ENCODE measurements at places on chromosomes 5 and 9.

DNA sequence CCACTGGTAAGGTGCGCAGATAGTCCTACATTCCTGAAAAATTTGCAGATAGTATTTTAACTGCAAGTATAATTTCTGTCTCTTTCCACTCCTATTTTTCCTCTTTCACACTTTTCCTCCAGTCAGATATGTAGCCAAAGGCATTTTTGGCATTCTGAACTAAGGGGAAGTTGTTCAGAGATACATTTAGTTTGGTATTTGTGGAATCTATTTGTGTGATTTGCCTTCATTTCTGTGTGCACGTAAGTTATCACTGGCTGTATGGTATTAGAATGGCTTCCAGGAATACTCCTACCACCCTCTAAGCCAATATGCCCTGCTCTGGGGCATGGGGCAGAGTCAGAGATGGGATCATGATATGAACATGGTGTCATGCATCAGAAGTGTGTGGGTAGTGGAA lies 45.8 kb upstream of the GRAMD2B start:
- DNase-seq, result no peak

DNA sequence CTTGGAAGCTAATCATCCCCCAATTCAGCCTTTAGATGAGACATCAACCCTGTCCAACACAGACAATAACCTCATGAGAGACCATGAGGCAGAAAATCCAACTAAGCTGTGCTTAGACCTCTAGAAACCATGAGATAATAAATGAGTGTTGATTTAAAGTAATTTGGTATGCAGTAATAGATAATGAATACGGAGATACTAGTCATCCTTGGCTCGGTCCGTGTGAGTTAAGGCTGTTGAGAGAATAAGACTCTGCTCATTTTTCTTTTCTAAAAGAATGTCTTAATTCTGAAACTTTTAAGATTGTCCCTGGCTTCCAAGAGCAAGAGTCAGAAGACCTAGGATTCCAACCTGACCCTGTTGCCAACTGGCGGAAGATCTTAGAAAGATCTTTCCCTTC lies 6.1 kb downstream of the TNC start:
- no peak for DNase-seq

GRCh38 chr5:172266071-172266675 lies 17.4 kb downstream of the UBTD2 start:
- DNase-seq, result no peak

GRCh38 chr9:127277099-127277498 lies 12.5 kb downstream of the GARNL3 start:
- DNase-seq, result no peak

DNA sequence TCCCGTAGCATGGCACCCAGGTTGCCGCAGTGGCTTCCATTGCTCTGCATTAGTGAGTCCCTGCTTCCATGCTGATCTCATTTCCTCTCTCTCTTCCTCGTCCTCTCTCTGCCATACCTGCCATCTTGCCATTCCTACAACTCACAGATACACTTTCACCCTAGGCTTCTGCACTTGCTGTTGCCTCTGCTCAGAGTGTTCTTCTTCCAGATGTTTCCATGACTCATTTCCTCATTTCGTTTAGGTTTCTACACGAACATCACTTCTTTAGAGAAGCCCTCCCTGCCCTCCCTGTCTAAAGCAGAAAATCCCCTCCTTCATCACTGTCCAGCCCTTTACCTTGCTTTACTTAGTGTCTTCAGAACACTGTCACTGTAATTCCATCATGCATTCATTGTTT lies 115.2 kb upstream of the WWC1 start:
- DNase-seq, result no peak

GRCh38 chr5:135670588-135670987 lies 91.8 kb upstream of the CXCL14 start:
- DNase-seq, result no peak

DNA sequence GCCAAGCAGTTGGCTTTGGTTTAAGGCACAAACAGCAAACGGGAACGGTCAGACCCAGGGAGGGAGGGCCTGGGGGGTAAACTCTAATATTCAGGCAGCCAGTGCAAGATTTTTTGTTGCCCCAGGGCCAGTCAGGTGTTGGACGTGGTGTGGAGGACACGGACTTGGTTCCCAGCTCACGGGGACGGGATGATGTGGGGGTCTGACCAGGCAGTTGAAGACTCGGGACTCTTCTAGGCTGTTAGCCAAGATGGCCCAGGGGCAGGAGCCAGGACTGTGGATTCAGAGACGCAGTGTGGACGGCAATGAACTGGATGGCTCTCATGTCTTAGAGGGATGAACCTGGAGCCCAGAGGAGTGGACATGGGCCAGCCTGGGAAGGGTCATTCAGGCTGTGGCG lies 169.2 kb downstream of the C9orf50 start:
- DNase-seq, result no peak

DNA sequence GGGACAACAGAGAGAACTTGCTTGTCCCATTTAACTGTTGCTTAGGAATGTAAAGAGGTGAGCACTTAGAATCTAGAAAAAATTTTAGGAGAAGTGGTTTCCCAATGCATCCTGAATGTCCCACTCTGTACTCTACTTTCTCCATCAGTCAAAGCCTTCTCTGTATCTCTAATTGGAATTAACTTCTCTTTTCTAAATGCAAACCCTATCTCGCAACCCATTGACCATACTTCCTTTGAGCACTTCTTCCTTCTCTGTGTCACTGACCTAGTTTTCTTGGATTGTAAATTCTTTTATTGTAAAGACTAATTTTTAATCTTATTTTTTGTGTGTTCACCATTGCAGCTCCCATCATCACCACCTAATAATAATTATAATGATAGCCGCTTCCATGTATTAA lies 33.3 kb downstream of the ADRB2 start:
- peak; percentile 38 for DNase-seq

DNA sequence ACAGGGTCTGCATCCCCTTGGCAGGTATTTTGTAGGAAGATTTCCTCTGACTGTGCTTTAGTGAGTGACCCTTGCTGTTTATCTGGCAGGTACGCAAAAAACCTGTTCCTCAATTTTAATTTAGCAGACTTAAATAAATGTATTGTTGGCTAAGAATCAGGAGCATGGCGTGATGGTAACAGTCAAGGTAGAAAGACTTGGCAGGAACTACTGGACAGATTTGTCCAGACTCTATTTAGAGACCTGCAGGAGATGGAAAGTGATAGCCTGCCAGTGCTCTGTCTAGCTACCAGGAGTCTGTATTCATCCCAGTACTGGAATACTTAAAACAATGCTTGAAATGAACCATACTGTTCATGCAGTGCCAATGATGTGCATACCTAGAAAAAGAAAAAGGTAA lies 78.8 kb upstream of the MAST4 start:
- DNase-seq, result no peak

DNA sequence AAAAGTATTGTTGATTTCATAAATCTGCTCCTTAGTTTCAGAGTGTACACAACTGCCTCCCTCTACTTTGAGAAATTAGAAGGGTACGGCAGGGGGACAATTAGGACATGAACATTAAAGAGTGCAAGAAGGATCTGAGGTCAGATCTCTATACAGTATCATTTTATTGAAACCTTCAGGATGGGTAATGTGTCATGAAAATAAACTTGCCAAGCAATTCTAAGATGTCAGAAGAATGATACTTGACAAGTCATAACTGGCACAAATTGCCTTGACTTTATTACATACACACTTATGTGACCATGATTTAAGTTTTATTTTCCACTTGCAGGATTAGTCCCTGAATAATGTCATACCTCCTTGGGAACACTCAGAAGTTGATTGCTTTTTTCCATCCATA lies 92.8 kb downstream of the PLPP1 start:
- DNase-seq, result no peak

- DNase-seq, result no peak
Observed at GRCh38 chr5:61018062-61018461, 73.1 kb downstream of the NDUFAF2 start.

DNA sequence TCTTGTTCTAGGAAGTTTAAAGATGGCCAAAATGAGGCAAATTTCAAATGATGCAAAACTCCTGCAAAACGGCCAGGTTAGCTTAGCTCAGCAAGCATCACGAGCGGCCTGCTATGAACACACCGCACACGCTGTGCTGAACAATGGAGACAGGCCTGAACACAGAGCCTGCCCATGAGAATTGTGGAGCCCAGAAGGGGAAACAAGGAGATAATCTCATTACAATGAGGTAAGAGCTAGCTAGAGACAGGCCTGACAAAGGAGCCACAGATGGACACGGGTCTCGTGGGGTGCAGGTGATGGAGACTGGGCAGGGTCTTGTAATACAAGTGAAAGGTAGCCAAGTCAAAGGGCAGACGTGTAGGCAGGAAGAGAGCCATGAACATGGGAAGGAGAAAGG lies 50.2 kb downstream of the PSMB7 start:
- DNase-seq, result no peak

GRCh38 chr5:110817459-110817858 lies 78.7 kb downstream of the SLC25A46 start:
- DNase-seq, result no peak

DNA sequence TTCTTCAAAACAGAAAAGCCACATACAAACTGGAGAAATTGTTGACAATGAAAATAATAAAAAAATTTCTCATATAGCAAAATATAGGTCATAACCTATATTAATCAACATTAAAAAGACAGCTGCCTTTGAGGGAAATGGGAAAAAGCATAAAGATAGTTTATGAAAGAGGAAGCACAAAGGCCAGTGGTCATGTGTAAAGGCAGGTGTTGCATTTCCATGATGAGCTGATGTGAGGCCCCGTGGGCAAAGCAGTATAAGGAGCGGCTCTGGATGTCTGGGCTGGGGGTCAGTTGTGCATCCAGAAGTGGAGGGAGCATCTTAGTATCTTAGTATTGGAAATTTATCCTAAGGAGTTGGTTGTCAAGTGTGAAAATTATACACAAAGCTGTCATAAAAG lies 18.3 kb downstream of the NDUFS6 start:
- no peak for DNase-seq

DNA sequence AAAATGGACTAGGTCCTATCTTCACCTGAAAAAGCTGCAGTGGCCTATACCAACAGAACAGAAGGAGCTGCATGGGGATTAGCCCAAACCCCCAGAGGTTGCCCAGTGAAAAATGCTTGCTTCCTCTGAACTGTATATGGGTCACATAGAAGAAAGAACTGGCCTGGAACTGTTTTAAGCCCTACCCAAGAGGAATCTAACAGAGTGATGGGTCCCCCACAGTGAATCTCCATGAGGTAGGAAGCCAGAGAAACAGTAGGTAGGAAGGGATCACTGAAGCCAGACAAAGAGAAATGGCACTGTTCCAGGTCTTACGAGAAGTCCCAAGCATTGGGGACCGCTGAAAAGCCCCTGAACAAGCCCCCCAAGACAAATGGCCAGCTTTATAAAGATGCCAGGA lies 28.8 kb upstream of the TRIM32 start:
- DNase-seq, result no peak

DNA sequence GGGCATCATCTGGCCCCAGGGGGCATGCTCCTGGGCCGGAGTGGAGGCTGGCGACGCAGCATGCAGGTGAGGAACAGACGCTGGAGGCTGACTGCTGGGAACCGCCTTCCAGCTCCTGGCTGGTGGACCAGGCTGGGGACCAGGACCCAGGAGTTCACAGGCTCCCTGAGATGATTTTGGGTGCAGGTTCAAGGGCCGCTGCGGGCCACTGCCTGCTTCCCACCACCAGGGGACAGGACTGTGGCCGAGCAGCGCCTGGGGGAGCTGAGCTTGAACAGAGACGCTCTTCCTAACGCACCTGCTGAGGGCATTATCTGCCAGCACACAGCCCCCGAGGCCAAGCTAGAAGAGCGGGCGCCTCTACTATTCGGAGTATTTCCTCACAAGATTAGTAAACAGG lies 132.1 kb upstream of the RAPGEF1 start:
- DNase-seq, result no peak

DNA sequence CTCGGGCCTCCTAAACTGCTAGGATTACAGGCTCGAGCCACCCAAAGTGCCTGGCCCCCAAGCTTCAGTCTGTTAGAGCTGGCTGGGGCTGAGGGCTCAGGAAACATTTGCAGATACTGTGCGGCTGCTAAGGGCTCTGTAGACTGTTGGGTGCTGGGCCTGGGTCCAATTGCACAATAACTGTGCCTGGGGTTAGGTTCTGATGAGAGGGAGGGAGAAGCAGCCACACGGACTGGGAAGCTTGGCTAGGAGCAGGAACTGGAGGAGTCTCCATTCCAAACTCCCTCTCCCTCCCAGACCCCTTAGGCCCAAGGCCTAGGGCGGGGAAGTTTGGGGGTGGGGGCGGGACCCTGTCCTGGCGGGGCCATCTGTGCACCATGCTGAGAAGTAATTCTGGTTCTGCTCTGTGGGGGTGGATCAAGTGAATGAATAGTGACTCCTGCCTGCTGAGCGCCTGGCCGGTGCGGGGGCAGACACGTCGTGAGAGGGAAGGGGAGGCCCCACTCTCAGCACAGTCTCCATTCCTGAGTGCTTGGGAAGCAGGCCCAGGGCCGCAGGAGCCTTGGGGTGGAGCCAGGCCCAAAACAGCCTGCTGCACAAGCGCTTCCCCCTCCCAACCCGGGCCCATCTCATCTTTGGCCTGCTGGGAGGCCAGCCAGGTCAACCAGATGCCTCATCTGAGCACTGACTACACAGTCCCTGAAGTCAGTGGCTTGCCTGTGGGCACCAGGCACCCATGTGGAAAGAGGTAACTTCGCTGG lies 1.5 kb downstream of the ASS1 start:
- DNase-seq, result peak; percentile 91

DNA sequence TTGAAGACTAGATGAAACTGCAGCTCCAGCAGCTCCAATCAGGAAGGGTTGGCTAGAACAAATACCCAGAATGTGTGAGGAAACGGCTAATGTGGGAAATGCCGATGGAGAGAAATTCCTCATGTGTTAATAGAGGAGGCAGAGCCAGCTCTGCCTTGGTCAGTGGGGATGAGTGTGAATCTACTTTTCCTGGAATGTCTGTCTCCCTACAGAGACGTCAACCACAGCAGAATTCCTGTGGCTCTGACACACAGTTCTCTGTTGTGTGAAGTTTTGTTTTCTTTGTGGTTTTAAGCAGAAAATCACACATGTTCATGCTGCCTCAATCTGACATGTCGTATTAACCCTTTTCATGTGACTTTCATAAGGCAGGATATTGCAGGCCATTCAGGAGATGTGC lies 476.6 kb upstream of the WWC1 start:
- DNase-seq, result no peak

DNA sequence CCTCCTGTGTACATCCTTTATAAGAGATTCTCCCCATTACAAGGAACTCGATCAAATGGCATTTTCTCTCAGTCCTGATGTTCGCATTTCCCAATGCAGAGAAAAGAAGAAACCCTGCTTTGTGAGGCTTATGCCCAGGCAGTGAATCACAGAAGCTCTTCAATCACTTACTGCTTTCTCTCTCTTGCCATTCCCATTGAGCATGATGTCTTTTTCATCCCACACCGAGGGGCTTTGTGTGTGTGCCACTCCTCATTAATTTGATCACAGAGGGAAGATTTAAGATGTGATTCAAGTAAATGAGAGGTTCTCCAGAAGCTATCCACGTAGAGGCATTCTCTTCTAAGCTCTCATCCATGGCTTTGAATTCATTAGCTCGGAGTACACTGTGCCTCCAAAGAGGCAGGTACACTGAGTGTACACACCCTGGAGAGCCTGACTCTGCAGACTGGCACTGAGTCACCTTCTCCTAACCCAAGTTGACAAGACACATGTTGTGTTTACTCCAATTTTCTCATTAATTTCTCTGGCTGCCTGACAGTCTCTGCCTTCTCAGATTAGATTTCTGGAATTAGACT lies 45.4 kb downstream of the MFAP3 start:
- no peak for DNase-seq

- DNase-seq, result no peak
Observed at GRCh38 chr5:27434335-27434734, 395.9 kb upstream of the CDH9 start.
